ENCODE measurements at places on chromosomes 4 and X. TPM values are rescaled to one million over a fixed set of nuclear protein-coding genes. Genes with fewer than 3 reads are reported as not detected.

- DNase-seq, result no peak
These were observed 45.5 kb downstream of the CLNK start for GRCh38 chr4:10639100-10639499.

DNA sequence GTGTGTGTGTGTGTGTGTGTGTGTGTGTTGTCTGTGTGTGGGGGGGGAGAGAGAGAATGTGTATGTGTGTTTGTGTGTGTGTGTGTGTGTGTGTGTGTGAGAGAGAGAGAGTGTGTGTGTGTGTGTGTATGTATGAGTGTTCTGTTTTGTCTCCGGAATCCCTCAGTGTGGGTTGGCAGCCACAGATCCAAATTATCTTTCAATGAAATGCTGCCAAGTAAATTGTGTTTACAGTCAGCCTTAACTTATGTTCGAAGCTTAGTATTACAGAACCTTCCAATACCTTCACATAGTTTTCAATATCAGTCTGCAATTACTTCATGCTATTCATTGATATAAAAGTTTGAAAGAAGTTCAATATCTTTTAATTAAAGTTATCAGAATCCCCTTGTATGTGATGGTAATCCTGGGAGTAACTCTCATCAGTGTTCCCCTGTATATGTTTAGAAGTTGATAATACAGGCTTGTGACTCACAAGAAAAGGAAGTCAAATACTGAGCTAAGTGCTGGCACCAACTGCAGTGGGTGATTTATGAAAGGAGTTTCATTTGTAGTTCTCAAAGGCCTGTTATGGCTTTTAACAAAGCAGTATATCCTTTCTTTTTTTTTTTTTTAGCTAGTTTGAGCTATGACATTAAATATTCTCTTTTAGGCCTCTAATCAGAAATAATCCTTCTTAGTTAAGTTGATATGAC lies 51.6 kb upstream of the HTR2C start:
- no peak for DNase-seq

DNA sequence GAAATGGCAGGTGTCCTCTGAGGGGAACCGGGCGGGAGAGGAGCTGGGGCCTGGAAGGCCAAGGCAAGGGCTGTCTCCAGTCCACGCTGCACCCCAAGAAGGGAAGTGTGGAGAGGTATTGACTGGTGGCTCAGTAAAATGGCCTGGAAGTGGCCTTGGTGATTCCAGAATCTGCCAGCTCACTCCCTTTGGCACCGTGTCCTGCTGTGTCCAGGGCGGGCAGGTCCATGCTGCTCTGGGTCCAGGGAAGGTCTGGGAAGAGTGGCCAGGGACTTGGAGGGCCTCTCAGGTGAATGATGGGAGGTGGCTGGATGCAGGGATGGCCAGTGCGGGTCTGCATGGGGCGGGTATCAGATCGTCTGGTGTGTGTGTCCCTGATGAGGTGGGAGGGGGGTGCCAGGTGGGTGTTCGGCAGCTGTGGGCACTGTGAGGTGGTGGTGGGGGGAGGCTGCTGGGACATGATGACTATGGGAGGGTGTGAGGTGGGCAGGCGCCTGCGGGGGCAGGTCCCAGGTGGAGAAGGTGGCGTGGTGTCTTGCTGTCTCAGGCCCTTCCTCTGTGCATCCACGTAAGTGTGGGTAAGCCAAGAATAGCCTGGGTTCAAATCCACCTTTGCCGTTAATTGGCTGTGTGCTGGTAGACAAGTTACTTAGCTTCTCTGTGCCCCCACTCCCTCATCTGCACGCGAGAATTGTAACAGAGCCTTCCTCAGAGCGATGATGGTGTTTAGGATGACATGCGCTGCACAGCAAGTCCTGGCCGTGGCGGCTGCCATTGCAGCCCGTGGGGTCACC lies 17.7 kb downstream of the RGS12 start:
- DNase-seq, result no peak

GRCh38 chrX:14779580-14779979 lies 93.3 kb downstream of the FANCB start:
- no peak for DNase-seq

Gene HTN1
- total RNA-seq, result not detected

- DNase-seq, result no peak
These were observed 41.6 kb upstream of the UGT2B7 start for GRCh38 chr4:69054578-69055200.

Gene RADX
- total RNA-seq, result 1.0 TPM

DNA sequence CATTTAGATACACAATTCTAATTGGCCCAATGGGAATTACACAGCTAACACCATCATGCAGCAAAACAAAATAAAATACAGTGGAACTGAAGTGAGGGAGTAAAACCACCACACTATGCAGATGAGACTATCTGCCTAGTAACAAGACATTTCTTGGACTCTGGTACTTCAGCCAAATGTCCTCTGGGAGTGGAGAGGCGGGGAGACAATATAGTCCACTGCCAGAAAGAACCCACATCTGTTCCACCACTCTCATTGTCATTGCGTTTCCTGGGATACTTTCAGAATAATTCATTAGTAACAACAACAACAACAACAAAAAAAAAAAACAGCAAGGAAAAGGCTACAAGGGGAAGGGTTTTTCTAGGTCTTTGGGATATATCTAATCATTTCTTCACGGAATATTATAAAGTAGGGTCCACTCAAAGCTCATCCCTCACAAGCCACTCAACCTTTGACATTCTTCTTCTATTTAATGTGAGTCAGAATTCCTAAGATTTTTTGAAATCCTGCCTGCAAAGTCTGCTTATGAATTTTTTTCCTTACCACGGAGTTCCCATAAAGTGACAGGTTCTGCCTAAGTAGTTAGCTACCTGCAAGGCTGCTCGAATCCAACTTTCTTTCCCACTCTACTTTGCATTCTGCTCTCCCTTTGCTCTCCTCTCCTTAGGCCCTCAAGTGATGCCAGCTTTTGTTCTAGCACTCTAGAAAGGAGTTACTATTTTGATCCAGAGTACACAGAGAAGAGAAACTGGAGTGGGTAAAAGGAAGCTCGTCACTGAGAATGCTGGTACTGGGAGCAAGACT lies 254.6 kb downstream of the CHIC1 start:
- no peak for DNase-seq

GRCh38 chrX:153516073-153516472 lies 1.4 kb upstream of the ATP2B3 start:
- no peak for DNase-seq

Gene TREX2
- 1.3 TPM for total RNA-seq

DNA sequence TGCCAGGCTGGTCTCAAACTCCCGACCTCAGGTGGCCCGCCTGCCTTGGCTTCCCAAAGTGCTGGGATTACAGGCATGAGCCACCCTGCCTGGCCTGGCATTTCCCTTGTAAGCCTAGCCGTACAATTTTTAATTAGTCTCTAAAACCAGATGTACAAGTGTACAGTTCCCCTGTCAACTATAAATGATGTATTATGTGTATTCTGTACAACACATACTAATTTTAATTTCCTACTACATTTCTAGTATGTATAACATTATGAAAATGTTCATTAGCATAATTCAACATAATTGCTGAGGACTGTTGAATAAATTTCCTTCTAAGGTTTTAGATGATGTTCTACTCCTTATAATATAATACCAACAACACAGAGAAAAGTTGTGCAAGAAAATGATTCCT lies 27.8 kb downstream of the TBC1D1 start:
- DNase-seq, result no peak

DNA sequence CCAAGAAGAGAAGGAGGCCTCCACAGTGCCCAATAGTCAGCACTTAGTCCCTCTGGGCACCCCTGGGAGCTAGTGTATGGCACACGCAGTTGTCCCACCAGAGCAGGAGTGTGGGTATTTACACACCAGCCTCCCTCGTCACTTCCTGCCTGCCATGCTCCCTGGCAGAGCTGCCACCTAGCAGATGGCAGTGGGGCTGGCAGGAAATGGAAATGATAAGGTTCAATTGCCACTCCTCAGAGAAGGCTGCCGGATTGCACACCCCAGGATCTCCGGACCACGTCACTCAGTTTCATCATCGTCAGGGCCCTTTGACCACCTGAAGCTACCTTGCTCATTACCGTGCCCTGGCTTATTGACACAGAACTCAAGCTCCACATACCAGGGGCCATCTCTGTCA lies 173.3 kb upstream of the PSAPL1 start:
- no peak for DNase-seq

- no peak for DNase-seq
These were observed 165.8 kb downstream of the GASK1B start for GRCh38 chr4:158006990-158007389.

Gene MAGEB2
- total RNA-seq, result not detected

Gene TCEAL7
- 1.1 TPM for total RNA-seq

Gene IL2RG
- 3.0 TPM for total RNA-seq

GRCh38 chr4:121551881-121552280 lies 144.9 kb downstream of the ANXA5 start:
- no peak for DNase-seq

DNA sequence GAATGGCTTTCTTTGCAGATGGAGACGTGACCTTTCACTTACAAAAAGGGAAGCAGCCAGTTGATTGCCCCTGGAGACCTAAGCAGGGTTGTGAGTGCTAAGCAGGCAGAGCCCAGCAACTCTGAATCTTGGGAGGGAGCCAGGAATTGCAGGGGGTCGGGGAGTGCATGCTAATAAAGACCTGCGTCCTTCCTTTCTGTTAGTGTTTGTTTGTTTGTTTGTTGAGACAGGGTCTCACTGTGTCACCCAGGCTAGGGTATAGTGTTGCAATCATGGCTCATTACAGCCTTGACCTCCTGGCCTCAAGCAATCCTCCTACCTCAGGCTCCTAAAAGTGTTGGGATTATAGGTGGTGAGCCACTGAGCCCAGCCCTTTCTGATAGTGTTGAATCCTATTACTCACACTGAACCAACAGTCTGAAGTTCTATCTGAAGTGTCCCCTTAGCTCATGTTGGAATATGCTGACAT lies 137.4 kb downstream of the CEP135 start:
- no peak for DNase-seq

DNA sequence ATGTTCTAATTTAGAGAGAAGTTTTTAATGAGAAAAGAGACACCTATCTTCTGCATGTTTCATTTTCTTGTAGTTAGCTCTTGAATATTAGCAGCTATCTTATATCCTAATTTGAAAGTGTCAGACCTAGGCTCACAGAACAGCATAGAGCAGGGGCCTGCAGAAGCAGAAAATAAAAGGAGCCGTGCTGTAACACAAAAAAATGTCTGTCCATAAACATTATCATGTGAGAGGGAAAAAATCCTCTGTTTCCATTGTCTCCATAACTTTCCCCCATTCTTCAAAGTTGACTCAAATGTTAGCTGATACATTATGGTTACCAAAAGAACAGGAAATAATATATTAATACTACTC lies 329.2 kb upstream of the EPHA5 start:
- no peak for DNase-seq

Gene TMEM131L
- 41.3 TPM for total RNA-seq

Data from liver (tissue), 10 donors.